ENCODE measurements at places on chromosomes 6 and 20. TPM values are rescaled to one million over a fixed set of nuclear protein-coding genes. Genes with fewer than 3 reads are reported as not detected.

DNA sequence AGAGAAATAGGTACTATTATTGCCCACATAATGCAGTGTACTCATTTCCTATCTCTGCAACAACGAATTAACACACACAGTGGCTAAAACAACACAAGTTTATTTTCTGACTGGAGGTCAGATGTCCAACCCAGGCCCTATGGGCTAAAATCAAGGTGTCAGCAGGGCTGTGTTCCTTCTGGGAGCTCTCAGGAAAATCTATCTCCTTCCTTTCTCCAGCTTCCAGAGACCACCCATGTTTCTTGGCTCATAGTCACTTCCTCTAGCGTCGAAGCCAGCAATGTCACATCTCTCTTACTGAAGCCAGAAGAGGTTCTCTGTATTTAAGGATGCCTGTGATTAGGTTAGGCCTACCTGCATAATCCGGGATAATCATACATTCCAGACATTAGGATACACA is 60.9 kb upstream of the TOP1 start:
- peak; percentile 4 for DNase-seq

GRCh38 chr6:152244998-152245630 is 392.0 kb downstream of the SYNE1 start:
- no peak for DNase-seq

DNA sequence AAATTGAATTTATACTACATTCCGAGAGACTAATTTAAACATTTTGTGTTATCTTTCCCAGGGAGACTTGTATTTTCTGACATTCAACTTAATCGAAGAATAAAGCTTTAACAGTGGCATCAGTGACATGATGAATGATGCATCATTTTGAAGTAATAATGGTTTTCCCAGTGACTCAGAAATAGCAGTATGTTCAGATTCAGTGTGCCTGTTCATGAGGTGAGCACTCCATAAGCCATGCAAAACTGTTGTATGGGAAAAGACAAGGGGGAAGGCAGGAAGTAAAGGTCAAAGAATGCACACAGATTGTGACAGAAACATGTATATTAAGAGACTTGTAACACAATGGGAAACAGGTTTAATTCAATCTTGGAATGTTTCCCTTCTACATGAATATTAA is 1348.2 kb upstream of the GJE1 start:
- DNase-seq, result no peak

Gene SRMS
- 0.32 TPM for total RNA-seq

Gene PTGIS
- 0.94 TPM for total RNA-seq

DNA sequence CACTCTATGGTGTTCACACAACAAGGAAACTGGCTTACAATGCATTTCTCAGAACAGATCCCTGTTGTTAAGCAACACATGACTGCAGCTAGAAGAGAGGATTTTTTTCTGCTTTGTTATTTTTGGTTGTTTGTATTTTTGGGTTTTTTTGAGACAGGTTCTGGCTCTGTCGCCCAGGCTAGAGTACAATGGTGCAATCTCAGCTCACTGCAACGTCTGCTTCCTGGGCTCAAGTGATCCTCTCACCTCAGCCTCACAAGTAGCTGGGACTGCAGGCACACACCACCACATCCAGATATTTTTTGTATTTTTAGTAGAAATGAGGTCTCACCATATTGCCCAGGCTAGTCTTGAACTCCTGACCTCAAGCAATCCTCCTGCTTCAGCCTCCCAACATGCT is 12.7 kb downstream of the CD24 start:
- no peak for DNase-seq

GRCh38 chr6:153160221-153160620 is 29.1 kb upstream of the RGS17 start:
- DNase-seq, result no peak

GRCh38 chr6:73854998-73855718 is 159.2 kb downstream of the CD109 start:
- DNase-seq, result peak; percentile 23

Gene MOG
- not detected for total RNA-seq

Gene MTHFD1L
- total RNA-seq, result 23.3 TPM

DNA sequence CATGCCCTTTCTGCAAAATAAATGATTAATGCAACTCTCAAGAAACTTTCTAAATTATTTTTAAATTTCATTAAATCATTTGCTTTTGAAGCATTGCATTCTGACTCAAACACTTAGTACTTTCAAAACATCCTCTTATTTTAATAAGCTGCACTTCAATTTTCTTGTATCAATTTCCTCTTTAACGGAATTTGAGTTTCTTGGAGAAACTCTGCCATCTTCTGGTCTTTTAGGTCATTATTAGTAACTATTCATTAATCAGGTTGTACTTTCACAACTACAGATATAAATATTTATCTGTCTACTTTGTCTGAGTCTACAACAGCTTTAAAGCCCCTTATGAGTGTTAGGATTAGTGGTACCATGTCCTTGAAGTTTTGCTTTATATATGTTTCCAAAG is 30.2 kb downstream of the TMX4 start:
- no peak for DNase-seq

- DNase-seq, result no peak
Observed at GRCh38 chr6:161242779-161243693, 30.8 kb downstream of the AGPAT4 start.

Gene SLC24A3
- total RNA-seq, result 3.6 TPM

Gene SLC32A1
- total RNA-seq, result not detected

Gene EYA4
- total RNA-seq, result not detected

- DNase-seq, result no peak
Observed at GRCh38 chr6:16690608-16691142, 70.6 kb downstream of the ATXN1 start.

GRCh38 chr6:143336446-143337152 is 113.9 kb downstream of the ADAT2 start:
- no peak for DNase-seq

Gene DNAJC5
- total RNA-seq, result 63.9 TPM

GRCh38 chr20:51532577-51533191 is 9.8 kb downstream of the NFATC2 start:
- DNase-seq, result no peak

- no peak for DNase-seq
Observed at GRCh38 chr6:37435373-37435772, 2.4 kb downstream of the CMTR1 start.

DNA sequence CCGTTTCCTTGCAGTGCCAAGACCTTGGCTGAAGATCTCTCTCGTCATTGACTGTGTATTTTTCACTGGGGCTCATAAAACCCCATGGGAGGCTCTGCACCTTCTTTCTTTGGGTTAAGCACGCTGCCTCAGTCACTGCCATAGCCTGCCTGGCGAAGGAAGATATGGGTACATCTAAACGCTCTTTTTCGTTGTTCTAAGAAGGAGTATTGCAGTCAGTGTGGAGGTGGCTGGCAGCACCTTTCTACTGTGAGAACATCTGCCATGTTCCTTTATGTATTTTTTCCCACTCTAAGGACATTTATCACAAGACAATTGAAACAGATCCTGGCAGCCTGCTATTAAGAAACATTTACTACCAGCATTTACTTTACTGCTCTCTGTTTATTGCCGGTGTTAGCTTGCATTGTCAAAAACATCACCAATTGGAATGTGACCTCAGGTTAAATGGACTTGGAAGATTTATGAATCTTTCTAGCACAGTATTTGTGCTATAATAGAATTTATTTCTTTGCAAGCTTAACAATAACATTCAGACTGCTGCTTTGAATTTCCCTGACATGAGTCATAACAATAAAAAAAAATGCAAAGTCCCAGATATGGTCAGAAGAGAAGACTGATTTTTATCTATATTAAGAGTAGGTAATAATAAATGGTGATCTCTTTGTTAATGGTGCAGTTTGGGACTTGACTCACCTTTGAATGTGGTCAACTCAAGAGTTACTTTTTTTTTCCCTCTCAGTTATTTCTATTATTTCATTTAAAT is 62.2 kb upstream of the CLDN20 start:
- no peak for DNase-seq

Gene ZNF311
- 1.1 TPM for total RNA-seq

- DNase-seq, result no peak
Observed at GRCh38 chr20:40575851-40576250, 113.2 kb downstream of the MAFB start.

Gene DEFB113
- not detected for total RNA-seq

- DNase-seq, result no peak
Observed at GRCh38 chr6:132466952-132467351, 46.0 kb downstream of the STX7 start.

GRCh38 chr20:9617940-9618339 is 103.5 kb downstream of the LAMP5 start:
- DNase-seq, result no peak

Gene KIF25
- not detected for total RNA-seq

Gene MCCD1
- total RNA-seq, result not detected

GRCh38 chr20:41174373-41174772 is 37.0 kb downstream of the PLCG1 start:
- DNase-seq, result peak; percentile 14

Gene TRIM40
- total RNA-seq, result 17.0 TPM

GRCh38 chr6:88848870-88849269 is 114.5 kb downstream of the RNGTT start:
- DNase-seq, result no peak

DNA sequence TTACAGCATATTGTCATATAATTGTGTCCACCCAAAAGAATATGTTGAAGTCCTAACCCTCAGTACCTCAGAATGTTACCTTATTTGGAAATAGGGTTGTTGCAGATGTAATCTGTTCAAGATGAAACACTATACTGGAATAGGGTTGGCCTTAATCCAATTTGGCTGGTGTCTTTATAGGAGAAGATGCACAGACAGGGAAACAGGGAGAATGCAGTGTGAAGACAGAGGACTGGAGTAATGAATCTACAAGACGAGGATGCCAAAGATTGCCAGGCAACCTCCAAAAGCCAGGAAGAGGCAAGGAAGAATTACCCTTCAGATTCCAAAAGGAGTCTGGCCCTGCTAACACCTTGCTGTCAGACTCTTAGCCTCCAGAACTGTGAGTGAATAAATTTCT is 482.9 kb downstream of the PTPRT start:
- DNase-seq, result no peak

Gene TMC2
- not detected for total RNA-seq

GRCh38 chr6:136186363-136186762 is 63.7 kb downstream of the MTFR2 start:
- DNase-seq, result no peak

Gene CCM2L
- total RNA-seq, result 1.2 TPM

- no peak for DNase-seq
Observed at GRCh38 chr6:117270843-117271507, 5.6 kb downstream of the VGLL2 start.

DNA sequence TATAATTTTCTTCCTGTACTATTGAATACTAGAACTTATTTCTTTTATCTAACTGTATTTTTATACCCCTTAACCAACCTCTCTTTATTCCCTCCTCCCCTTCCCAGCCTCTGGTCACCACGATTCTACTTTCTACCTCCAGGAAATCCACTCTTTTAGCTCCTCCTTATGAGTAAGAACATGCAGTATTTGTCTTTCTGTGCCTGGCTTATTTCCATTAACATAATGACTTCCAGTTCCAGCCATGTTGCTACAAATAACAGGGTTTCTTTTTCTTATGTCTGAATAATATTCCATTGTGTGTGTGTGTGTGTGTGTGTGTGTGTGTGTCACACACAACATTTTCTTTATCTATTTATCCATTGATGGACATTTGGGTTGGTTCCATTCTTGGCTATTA is 152.3 kb upstream of the OLIG3 start:
- no peak for DNase-seq

Gene SRPK1
- total RNA-seq, result 89.4 TPM

DNA sequence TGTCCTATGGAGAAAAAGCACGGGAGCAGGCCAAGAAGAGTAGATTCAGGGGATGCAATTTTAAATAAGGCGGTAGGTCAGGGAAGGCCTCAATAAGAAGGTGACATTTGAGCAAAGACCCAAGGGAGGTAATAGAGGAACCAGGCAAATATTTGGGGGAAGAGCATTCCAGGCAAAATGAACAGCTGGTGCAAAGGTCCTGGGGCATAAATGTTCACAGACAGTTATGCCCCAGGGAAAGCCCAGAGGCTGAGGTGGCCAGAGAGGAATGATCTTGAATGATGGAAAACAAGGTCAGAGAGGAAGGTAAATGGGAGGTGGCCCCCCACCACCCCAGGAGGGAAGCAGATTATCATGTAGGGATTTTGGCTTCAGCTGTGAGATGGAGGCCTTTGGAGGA is 47.4 kb upstream of the SIRPA start:
- DNase-seq, result no peak

- no peak for DNase-seq
Observed at GRCh38 chr6:148855744-148856143, 108.9 kb downstream of the UST start.

GRCh38 chr6:52127957-52128356 is 40.5 kb upstream of the PKHD1 start:
- no peak for DNase-seq

Gene LAMP5
- 0.32 TPM for total RNA-seq

Gene SMOC2
- 25.6 TPM for total RNA-seq

DNA sequence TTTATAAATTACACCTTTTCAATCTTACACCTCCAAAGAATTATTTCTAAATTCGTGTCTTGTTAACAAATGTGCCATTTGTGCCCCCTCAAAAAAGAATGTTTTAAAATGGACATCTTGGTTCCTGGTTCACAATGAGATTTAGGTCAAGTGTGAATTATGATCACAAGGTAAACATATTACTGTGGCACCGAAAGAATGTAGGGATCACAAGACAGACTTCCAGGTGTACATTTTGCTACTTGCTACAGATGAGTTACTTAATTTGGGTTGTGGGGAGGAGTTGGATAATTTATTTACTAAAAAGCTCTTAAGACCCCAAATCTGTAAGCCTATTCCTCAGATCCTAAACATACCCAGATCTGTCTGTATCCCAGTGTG is 25.0 kb upstream of the ADTRP start:
- no peak for DNase-seq

DNA sequence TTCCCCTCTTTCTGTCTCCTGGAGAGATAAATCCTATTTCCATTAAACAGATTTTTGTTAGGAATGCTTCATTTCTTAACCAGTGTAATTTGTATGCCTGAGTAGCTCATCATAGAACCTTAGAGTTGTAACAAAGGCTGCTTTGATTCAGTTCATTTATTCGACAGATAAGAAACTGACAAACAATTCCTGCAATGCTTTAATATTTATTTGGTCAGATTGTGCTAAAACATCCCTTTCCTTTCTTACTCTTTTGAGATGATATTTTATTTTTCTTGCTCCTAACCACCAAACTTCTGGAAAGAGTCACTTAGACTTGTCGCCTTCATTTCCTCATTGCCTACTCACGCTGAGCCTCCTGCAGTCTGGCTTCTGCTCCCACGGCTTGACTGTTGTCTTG is 89.0 kb upstream of the SUPT3H start:
- DNase-seq, result no peak

Gene MRPS18B
- total RNA-seq, result 63.6 TPM

Gene CASS4
- total RNA-seq, result 0.17 TPM

Gene TINAG
- 25.1 TPM for total RNA-seq

DNA sequence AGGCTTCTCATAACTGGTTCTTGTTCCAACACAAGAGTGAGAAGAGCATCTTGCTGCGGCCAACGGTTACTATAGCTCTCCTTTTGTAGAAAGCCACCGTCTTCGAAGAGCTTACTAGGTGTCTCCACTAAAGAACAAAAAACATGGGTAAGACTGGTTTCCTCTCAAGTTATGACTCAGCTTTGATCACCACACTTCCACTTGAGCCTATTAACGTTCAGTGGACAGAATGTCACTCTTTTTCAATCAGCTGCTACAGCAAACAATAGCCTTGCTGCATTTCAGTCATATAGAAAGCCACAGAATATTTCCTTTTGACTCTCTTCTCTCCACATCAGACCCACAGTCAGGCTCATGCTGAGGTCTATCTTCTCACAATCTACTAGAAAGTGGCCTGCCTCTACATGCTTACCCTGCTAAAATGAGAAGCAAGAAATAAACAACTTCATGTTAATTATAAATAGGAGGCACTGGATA is 243.5 kb upstream of the PREP start:
- no peak for DNase-seq
